ENCODE measurements at places on chromosomes 5 and 9.

GRCh38 chr9:109286571-109286977 lies 34.3 kb downstream of the EPB41L4B start:
- no peak for DNase-seq

GRCh38 chr5:168822248-168822744 lies 243.1 kb upstream of the PANK3 start:
- no peak for DNase-seq

- no peak for DNase-seq
Observed at GRCh38 chr5:59317023-59317773, 576.3 kb downstream of the PDE4D start.

- DNase-seq: no peak
Observed at GRCh38 chr5:38807570-38808483, 38.0 kb upstream of the OSMR start.

DNA sequence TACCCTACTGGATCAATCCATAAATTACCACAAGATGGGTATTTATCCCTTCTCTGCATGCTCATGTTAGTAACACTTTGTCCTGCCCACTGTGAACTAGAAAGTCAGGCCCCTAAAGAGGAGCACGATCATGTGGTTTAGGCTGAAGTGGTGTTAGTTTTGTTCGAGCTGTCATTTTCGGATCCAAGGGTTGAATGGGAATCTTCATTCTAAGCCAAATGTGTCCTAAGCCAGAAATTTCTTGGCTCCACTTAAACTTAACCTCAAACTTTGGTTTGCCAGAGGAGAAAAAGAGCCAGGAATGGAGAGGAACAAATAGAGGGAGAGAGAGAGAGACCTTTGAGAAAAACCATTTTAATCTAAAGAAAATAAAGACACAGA lies 837.7 kb upstream of the ZNF608 start:
- DNase-seq: no peak

- no peak for DNase-seq
Observed at GRCh38 chr5:88745093-88745696, 137.8 kb downstream of the MEF2C start.

- no peak for DNase-seq
Observed at GRCh38 chr5:32439086-32439642, 5.4 kb downstream of the ZFR start.

GRCh38 chr5:19739671-19740070 lies 248.3 kb downstream of the CDH18 start:
- no peak for DNase-seq

- DNase-seq: no peak
Observed at GRCh38 chr9:84811072-84811750, 141.7 kb downstream of the NTRK2 start.

GRCh38 chr5:158707534-158707933 lies 392.2 kb downstream of the EBF1 start:
- no peak for DNase-seq

DNA sequence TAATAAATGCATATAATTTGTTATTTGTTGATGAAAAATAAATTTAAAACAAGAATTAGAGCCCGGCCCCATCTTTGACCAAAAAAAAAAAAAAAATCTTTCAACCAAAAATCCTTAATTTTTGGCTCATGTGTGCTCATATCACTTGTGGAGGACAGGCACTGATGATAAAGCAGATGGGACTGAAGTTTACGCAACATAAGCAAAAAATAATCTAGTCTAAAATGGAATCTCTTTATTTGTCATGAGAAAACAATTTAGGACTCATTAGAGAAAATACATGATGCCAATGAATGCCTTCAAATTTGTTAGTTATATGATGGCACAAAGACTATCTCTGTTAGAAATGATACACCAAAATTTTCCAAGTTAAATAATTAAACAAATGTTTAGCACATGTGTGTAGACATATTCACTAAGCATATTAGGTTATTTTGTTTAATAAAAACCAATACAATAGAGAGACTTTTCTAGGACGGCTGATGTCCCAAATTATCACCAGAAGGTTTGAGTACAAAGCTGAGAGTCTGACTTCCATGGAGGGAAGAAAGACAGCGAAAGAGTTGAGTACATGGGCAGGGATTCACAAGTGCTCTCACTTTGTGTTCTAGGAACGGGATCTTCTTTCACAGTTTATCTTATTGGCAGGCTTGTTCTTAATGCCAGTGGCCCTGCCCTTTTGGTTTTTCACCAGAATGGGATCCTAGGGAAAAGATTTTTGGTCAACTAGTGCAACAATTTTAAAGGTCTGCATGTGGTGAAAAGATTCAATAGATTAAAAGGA lies 621.4 kb downstream of the RAB3C start:
- no peak for DNase-seq

GRCh38 chr9:16306586-16306985 lies 563.9 kb downstream of the BNC2 start:
- no peak for DNase-seq

DNA sequence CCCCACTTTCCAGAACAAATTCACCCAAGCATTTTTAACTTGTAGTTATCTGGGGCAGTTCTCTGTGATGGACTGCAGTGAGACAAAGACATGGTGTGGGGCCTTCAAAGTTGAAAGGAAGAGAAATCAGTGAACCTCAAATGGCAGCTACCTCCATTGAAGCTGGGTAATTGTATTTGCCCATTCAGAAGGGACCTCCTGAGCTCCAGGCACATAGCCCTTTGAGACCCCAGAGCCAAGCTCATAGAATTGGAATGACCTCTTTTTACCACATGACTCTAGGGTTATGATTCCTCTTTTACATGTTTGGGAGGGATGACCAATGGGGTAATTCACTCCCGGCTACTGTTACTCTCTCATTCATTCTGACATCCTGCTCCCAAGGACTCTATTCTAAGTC lies 368.4 kb upstream of the ITGA1 start:
- DNase-seq: no peak

- no peak for DNase-seq
Observed at GRCh38 chr9:99087462-99087861, 17.5 kb upstream of the TGFBR1 start.

DNA sequence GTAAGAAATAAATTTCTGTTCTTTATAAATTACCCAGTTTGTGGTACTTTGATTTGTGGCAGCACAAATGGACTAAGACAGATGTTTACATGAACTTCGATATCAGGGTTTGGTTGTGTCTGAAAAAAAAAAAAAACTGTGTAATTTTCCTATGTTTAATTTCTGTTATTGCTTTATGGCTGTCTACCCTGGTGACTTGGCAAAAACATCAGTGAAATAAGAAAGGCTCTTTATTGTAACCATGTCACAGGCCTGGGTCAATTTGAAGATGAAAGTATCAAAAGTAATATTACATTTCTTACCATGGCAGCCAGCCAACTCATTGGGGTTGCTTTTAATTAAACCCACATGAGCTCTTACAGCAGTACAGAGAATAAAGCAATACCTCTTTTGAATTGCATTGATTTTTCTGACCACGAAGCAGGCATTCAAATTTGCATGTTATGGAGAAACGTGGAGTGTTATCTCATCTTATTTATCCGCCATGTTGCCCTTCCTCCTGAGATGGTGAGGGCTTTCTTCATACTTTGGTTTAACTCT lies 20.6 kb upstream of the SV2C start:
- no peak for DNase-seq

GRCh38 chr5:170484459-170484831 lies 19.4 kb upstream of the KCNIP1 start:
- DNase-seq: no peak

DNA sequence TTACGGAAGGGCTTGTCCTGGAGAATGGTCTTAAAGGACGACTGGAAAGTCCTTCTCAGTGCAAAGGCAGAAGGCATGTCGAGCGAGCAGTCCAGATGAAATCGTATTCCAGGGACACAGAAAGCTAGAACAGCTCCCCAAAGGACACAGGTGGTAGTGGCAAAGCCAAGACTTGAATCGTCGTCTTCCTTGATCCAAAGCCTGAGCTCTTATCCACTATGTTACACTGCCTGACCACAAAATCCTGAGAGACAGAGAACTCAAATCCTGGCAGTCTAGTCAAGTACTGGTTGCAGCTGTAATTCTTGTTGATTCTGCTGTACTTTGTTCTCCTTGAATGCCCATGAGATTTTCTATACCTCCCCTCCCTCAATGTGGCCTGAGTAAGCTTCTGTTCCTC lies 198.7 kb downstream of the TARS1 start:
- DNase-seq: no peak

DNA sequence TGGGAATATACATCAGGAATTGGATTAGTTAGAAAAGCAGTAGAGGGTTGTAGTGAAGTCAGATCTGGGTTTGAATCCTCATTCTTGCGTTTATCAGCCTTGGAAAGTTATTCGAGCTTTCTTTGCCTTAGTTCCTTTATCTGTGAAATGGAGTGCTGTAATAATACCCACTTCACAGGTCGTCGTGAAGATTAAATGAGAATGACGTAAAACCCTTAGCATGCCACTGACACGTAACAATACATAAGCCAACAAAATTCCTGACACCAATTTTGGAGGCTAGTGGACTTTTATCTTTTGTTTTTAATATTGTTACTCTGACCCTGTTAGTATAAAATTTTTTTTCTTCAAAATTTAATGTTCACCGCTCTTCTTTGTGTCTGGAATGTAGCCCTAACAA lies 3.4 kb downstream of the SKP2 start:
- no peak for DNase-seq

GRCh38 chr5:167725741-167726140 lies 565.7 kb upstream of the WWC1 start:
- no peak for DNase-seq

DNA sequence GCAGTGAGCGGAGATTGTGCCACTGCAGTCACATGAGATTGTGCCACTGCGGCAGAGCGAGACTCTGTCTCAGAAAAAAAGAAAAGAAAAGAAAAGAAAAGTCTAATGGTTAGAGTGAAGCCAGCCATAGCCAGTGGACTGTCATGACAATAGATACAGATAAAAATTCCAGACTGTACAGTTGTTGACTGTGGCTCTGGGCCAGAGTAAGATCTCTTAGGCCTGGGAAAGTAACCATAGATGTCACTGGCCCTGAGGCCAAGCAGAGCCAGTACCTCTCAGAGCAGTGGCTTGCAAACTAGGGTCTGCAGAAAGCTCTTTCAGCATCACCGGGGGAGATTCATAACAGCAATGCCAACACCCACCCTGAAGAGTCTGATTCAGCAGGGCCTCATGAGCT lies 44.1 kb upstream of the SUB1 start:
- no peak for DNase-seq

GRCh38 chr5:14004598-14005394 lies 60.3 kb upstream of the DNAH5 start:
- no peak for DNase-seq

DNA sequence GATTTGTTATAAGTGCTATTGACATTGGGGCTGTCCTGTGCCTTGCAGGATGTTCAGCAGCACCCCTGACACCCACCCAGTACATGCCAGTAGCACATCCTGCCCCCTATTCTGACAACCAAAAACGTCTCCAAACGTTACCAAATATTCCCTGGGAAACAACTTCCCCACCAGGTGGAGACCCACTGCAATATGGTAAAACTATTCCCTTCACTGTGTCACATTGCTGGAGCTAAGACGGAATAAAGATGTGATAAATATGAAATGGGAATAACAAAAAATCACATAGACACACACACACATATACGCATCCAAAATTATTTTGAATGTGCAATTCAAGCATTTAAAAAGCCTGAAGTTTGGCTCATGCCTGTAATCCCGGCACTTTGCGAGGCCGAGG lies 874.3 kb upstream of the DMAC1 start:
- no peak for DNase-seq

GRCh38 chr5:2515180-2515764 lies 236.2 kb downstream of the IRX2 start:
- DNase-seq: no peak

DNA sequence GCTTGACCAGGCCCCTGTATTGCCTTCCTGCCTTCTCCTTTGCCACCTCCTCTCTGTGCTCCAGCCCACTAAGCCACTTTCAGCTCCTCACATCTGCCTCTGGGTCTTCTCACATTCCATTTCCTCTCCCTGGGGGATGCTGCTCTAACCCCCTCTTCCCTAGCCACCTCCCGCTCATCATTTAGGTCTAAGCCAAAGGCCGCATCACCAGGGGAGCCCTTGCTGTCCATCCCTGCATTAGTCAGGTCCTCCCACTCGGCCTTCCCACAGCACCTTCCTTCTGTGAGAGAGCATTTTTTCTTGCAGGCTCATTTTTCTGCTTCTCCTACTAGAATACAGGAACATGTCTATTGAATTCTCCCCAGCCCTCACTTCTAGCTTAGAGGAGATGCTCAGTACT lies 72.6 kb upstream of the GALNT10 start:
- DNase-seq: no peak

- no peak for DNase-seq
Observed at GRCh38 chr9:106305428-106306133, 557.4 kb upstream of the ZNF462 start.

DNA sequence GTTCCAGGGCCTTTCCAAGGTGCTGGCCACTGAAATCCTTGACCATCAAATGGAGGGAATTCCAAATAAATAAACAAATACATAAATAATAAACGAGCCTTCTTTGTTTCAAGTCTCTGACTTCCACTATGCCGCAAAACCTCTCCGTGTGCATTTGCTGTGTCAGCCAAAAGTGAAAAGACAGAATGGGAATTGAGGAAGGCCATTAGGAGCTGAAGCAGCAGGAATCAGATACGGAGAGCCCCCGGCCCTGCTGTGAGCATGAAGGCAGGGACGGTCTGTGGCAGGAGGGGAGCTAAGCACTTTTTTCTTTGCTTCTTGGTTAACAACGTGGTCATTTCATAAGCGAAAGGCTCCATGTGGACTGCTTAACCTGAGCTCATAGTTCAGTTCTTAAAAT lies 26.1 kb downstream of the PLPPR1 start:
- DNase-seq: no peak

- DNase-seq: no peak
Observed at GRCh38 chr5:61019642-61020041, 74.6 kb downstream of the NDUFAF2 start.

DNA sequence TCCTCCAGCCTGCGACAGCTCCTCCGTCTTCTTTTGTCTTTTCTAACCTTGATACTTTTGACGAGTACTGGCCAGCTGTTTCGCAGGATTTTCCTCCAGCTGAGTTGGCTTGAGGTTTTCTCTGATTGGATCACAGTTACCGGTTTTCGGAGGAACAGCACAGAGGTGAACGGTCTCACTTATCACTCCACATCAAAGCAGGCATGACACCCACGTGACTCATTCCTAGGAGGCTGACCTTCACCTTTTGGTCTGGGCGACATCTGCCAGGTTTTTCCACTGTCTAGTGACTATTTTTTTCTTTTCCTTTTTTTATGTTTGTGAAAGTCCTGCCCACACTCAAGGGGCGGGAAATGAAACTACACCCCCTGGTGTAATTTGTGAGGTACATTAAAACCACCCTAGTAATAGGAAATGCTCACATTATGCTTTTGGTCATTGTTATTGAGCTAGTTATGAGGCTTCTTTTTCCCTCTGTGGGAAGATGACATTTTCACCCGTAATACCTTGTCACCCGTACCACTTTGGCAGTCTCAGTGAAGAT lies 319.2 kb downstream of the GADD45G start:
- no peak for DNase-seq

- no peak for DNase-seq
Observed at GRCh38 chr5:139377226-139377625, 5.9 kb downstream of the SLC23A1 start.

DNA sequence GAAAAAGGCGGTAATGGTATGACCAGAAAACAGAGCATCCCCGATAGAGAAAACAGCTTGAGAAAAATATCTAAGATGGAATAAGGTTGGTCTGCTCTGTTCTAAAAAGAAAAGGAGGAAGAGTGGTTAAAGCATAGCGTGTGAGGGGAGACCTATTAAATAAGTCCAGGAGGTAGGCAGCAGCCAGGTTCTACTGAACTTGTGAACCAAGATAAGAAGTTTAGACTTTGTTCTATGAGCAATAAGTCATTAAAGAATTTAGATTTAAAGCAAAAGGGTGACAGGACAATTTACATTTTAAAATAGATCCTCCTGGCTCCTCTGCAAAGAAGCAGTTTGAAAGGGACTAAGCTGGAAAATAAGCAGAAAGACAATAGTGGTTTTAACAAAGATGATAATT lies 81.3 kb upstream of the COX7C start:
- DNase-seq: no peak
